ENCODE measurements at places on chromosomes 1 and 21.

DNA sequence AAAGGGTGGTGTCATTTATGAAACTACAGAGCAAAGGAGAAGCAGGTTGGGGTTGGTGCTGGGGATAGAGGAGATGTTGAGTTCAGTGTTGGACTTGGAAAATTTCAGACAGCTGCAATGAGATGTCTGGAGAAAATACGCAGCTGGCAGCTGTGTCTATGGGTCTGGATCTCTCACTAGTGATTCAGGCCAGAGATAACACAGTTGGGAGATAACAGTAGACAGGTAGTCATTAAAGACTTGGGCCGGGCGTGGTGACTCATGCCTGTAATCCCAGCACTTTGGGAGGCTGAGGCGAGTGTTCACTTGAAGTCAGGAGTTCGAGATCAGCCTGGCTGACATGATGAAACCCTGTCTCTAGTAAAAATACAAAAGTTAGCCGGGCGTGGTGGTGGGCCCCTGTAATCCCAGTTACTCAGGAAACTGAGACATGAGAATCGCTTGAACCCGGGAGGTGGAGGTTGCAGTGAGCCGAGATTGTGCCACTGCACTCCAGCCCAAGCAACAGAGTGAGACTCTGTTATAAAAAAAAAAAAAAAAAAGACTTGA, 2.5 kb upstream of the TFAP2E start:
- DNase-seq: no peak

GRCh38 chr1:220914283-220915116, 35.3 kb downstream of the HLX start:
- DNase-seq: no peak

DNA sequence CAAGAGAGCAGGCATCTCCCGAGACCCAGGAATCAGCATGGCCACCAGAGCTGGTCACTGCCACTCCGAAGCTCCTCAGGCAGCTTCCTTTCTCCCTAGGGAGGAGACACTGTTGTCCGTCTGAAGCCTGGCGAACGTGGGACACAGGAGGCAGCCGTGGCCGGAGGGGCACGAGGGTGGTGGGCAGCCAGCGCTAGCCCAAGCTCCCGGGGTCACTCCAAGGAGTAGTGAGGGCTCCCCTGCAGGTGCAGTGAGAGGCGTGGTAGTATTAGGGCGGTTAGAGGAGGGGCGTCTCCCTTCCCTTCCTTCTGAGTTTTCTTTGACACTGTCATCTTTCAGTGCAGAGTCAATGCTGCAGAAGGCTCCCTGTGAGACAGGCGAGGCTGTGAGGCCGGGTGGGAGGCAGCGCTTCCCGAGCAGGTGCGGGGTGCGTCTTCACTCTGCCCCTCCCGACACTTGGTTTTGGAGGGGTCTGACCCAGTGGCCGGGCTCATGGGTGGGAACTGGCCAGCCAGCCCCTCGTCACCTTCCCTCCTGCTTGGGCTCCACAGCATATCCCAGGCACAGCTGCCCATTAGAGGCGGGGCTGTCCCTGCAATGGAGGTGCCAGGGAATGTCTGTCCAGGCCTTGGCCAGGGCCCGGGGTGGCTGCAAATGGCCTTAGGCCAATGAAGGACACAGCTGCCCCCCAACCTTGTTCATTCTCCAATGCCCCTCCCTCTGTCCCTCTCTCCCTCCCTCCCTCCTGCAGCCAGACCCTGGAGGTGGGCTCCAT, 171.6 kb upstream of the ARHGEF16 start:
- DNase-seq: no peak

GRCh38 chr1:1567152-1567875, 7.3 kb downstream of the SSU72 start:
- no peak for DNase-seq

DNA sequence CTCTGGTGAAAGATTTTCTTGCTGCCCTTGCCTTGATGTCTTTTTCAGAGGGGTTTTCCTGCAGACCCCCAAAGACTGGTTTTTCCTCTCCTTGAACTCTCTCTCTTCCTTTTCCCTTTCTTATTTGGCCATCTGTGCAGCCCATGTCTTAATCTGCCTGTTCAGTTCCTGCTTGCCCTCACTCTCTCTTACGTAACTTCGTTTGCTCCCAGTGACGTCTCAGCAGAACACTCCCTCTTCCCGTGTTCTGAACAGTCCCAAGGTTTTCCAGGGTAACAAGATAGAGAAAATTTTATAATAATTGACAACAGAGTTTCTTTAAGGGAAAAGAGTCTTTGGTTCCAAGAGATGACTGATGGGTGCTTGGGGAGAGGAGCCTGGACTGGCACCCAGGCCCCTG, 109.1 kb upstream of the LMO4 start:
- DNase-seq: no peak

DNA sequence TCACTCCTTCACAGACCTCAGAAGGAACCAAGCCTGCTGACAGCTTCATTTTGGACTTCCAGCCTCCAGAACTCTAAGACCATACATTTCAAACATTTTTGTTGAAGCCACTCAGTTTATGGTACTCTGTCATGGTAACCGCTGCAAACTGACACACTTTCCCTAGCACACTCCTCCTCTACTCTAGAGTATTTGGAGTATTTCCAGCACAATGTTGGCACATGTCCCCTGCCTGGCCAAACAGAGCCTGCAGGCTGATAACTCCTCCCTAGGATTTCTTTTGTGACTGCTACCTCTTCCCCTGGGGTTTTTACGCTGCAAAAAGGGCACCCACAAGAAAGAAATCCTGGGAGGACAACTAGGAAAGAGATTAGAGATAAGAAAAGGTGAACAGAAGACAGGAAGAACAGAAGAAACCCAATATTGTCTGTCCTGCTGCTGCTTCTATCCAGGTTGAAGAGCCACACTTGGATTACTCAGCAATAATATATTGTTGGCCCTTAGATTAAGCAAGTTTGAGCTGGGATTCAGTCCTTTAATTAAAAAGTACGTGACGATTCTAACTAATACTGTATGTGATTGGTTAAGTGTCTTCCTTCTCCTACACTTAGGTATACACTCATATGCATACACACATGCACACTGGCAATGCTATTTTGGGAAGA, 844.1 kb downstream of the LTN1 start:
- DNase-seq: no peak

DNA sequence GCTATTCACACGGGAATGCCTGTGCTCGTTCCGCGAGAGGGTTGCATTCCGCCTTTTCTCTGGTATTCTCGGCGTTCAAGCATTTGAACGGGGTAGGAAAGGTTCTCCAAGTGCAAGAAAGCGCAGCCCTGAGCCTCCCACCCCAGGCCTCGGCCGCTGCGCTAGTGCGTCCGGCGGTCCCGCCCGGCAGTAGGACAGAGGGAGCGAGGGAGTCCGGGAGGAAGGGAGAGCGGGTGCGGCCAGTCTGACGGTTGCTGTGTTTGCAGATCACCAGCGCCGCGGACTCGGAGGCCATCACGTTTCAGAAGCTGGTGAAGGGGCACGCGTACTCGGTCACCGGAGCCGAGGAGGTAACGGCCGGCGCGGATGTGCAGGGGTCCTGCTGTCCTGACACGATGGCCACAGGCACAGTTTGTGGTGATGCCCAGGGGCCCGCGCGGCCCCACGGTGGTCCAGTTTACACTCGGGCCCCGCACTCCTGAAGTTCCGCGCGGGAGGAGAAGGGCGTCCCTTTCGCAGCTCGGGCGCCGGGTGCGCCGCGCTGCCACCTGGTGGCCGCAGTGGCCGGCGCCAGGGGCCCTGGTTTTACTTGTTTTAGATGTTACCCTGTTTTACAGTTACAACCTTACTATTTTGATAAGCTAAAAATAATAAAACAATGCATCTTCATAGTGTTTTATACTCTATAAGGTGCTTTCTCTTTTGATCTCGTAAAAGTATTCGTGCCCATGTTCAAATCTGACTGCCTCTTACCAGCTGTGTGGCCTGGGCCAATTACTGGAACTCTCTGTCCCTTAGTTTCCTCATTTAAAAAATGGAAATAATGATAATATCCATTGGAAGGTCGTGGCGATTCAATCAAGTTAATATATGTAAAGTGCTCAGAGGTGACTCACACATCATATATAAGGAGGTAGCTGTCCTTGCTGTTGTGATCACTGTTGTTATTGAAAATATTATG, 36.7 kb downstream of the CAPN2 start:
- peak; percentile 46 for DNase-seq

- DNase-seq: no peak
Measured at GRCh38 chr1:37763791-37764413, 1.0 kb downstream of the EPHA10 start.

DNA sequence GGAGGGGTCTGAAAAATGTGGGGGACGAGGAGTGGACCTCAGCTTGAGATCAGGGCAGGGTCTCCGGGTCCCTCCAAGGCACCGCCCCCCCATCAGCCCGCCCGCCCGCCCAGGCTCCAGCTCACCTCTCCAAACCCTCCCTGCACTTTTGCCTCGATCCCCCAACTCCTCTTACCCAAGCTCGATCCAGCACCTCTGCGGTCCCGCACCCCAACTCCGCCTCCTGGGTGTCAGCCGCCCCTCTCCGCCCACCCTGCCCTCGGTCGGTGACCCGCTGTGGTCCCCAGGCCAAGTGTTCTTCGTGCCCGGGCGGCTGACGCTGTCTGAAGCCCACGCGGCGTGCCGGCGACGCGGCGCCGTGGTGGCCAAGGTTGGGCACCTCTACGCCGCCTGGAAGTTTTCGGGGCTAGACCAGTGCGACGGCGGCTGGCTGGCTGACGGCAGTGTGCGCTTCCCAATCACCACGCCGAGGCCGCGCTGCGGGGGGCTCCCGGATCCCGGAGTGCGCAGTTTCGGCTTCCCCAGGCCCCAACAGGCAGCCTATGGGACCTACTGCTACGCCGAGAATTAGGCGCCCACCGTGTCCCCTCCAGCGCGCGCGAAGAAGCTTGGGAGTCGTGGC, 5.7 kb downstream of the HAPLN2 start:
- no peak for DNase-seq
